Adrenal gland (tissue), 19 donors: ENCODE measurements at places on chromosomes 2 and 18. TPM values are rescaled to one million over a fixed set of nuclear protein-coding genes. Genes with fewer than 3 reads are reported as not detected.

GRCh38 chr18:47566809-47567208 is 315.3 kb upstream of the SKOR2 start:
- DNase-seq = no peak

DNA sequence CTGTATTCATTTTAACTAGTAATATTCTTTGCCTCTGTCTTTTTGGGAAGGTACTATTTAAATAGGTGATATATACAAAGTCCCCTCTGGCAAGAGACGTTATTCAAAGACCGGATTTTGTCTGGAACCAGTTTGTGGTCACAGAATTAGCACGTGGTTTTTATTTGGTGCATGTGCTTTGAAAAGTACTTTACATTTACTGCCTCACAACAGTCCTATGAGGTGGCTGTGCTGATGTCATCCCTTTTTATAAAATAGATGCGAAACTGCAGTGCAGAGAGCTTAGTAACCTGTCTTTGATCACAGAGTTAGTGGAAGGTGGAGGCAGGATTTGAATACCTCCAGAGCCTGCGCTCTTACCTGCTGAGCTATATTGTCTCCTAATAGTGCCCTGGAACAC is 4.0 kb downstream of the LPIN1 start:
- no peak for DNase-seq

DNA sequence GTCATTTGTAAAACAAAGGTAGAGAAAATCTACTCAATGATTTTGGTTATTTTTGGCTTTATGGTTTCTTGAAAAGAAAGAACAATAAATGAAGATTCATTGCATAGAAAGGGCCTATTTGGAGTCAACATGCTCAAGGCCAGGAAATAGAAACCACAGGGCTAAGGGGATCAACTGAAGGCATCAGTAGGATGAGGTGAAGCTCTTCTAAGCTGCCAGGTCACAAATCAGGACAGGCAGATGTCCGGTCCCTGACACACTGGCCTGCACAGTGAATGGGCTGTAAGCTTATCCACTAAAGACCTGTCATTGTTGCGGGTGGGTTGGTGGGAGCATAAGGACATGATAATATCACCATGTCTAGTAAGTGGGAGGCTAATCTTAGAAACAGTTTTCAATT is 31.6 kb upstream of the RNF138 start:
- no peak for DNase-seq

GRCh38 chr2:109144271-109144670 is 15.3 kb downstream of the SH3RF3 start:
- DNase-seq = no peak

DNA sequence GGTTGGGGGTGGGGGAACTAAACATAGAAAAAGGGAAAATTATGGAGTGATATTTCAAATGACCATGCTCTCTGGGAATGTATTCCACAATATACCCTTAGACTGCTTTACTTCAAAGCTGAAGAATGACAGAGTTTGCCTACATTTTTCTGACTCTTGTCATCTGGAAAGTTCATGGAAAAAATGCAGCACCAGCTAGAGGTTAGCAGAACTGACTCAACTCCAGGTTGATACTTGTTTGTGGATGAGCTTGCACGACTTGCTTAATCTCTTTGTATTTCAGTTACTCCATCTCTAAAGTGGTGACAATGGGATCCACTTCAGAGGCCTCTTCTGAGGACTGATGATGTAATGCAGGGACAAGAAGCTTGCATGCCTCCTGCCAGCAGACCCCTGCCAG is 824.0 kb upstream of the ID2 start:
- no peak for DNase-seq

- DNase-seq = no peak
Observed at GRCh38 chr2:68799140-68800026, 64.8 kb downstream of the ARHGAP25 start.

DNA sequence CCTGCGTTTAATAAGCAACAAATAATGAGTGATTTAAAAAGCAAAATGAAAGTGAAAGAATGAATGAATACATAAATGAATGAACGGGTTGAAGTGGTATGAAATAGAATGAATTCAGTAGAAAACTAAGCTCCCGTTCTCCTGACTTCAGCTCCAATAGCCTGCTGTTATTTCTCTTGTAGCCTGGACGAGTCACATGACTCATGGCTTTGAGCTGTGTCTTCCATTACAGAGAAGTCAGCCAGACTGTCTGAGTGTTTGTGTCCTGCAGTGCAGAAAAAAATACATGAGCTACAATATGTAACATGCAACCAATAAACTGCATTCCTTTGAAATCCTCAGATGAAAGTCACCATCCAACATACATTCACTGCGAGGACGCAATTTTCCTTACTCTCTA is 21.2 kb downstream of the SCG2 start:
- no peak for DNase-seq

DNA sequence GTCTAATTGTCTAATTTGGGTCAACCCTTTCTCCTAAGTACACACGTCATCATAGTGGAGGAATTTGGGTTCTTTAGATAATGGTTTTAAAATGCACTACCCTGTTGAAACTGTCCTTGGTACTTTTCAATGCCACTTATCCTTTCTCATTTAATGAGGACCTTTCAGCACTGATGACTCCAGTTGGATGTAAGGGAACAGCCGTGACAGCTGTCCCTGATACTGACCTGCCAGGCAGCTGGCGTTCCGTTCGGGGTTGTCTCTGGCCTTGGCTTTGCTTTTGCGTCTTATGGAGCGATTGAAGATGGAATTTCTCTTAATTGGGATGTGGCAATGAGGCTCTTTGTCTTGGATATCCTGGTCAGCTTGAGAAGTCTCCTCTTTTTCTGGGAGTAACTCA is 38.7 kb downstream of the NGEF start:
- DNase-seq = peak; percentile 54

DNA sequence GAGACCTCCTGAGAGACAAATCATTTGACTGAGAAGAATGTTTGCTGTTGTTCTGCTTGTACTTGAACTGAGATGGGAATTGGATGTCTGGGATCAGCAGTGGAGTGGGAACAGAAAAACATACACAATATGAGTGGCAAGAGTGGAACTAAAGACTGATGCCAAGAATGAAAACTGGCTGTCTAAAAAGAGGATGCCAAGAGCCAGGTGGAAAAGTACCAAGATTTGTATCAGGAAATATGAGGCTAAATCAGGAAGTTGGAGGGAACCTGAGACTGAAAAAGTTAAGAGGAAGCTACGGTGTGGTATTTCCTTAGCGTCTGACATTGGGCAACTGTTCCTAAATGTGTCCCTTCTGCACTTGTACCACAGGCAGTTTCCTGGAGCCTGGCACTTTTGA is 440.9 kb upstream of the CELF4 start:
- DNase-seq = no peak

DNA sequence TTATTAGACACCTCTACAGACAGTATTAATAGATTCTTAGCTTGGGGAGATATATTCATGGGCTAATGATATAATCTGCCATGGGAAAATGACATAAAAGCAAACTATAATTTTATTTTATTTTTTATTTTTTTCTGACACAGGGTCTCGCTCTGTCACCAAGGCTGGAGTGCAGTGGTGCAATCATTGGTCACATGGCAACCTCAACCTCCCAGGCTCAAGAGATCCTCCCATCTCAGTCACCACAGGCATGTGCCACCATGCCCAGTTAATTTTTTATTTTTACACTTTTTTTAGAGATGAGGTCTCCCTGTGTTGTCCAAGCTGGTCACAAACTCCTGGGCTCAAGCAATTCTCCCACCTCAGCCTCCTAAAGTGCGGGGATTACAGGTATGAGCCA is 39.3 kb downstream of the RTN4 start:
- DNase-seq = no peak

DNA sequence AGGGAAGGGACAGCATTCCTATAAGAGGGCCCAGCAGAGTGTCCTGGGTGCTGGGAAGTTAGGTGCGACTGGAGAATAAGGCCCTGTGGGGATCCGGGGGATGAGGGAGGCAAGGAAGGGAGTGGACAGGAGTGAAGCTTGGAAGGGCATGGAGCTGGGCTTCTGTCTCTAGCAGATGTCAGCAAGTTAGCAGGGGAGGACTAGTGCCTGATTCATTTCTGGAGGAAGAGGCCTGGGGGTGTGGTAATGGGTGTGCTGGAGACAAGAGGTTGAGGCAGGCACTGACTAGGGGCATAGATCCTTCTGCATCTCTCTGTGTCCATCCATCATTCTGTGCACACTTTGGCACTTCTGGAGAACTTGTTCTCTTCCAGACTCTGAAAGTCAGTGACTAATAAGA is 134.7 kb downstream of the ACOXL start:
- DNase-seq = no peak

DNA sequence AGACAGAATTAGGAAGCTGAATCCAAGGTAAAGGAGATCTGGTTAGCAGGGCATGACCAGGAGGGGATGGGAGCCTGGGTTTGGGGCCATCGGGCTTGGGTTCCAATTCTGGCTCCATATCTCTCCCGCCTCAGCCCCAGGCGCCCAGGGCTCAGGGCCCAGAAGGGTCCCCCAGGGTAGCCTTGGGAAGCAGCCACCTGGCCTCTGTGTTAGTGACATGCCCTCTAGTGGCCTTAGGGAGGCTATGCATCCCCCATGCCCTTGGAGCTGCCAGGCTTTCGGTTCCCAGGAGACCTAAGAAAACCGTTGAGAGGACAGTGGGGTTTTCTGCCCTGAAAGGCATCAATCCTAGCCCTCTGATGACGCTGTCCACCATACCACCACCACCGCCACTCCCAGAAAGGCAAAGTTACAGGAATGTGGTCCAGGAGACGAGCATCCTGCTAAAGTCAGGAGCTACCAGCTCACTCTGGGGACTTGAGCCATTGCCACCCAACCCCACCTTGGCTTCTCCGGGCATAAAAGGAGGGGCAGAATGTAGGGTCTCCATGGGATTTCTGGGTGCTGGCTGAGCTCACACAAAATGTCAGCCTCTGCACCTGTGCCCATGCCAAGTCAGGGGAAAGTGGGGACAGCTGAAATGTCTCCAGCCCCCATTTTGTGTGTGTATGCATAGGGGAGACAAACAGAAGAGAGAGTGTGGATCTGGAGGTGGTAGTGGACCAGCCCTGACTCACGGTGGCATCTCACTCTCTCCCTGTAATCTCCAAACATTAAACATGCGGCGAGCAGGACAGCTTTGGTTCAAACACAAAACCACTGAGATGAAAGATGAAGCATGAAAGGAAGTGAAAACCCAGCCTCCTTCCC is 56.5 kb downstream of the EMX1 start:
- peak; percentile 49 for DNase-seq

DNA sequence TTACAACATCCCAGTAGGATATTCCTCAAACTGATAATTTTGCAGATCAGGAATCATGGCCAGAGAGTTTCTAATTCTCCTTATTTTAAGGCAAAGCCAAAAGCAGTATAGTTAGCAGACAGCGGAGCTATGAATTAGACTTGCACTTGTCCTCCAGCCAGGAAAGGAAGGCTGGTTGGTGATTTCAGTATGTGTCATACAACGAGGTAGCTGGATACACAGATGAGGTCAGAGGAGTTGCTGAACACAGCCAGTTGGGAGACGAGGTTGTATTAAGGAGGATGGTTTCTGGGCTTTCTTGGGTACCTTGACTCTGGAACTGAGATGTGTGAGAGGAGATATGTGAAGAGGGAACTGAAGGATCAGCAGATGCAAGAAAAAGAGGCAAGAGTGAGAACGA is 185.2 kb downstream of the SOX11 start:
- no peak for DNase-seq

- no peak for DNase-seq
Observed at GRCh38 chr2:27271631-27272340, 3.4 kb upstream of the DNAJC5G start.

DNA sequence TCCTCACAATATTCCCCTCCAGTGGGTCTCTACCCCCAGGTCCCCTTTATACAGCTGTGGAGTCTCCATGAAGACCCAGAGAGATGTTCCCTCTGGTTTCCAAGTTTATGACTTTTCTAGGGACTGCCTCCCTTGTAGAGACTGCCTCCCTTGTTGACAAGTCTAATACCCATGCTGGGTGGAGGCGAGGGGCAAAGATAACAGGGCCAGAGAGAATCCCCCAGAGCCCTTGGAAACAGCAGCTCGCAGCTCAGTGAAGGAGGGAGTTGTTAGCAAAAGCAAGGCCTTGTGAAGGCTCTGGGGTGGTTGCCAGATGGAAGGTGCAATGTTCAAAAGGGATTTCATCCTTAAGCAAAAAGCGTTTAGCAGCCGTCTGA is 75.0 kb upstream of the GATA6 start:
- no peak for DNase-seq

DNA sequence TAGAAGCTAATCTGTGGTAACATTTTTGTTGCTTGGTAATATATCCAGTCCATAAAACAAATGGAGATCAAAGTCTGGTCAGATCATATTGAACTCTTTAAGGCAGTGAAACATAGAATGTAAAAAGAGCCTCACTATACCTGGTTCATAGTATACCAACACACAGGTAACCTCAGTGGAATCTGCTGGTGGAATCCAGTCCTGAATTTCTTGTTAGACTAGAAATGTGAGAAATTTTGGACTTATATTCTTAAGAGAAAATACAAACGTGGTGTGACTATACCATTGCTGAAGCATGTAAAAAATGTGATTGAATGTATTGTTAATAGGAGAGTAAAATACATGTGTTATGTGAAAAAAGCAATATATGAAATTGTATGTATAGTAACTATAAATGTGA is 46.1 kb upstream of the GRHL1 start:
- no peak for DNase-seq

DNA sequence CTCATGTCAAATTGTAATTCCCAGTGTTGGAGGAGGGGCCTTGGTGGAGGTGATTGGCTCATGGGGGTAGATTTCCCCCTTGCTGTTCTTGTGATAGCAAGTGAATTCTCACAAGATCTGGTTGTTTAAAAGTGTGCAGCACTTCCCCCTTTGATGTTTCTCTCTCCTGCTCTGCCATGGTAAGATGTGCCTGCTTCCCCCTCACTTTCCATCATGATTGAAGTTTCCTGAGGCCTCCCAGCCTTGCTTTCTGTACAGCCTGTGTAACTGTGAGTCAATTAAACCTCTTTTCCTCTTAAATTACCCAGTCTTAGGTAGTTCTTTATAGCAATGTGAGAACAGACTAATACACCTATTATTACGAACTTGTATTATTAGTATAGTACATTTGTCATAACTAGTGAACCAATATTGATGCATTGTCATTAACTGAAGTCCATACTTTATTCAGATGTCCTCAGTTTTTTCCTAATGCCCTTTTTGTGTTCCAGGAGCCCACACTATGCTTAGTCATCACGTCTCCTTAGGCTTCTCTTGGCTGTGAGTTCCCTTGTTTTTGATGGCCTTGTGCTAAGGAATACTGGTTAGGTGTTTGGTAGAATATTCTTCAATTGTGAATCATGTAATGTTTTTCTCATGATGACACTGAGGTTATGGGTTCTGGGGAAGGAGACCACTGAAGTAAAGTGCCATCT is 4.5 kb upstream of the MAP3K2 start:
- no peak for DNase-seq

Gene ACVR1C
- 1.5 TPM for total RNA-seq

Gene GPD2
- total RNA-seq = 18.2 TPM

Gene TBR1
- not detected for total RNA-seq

Gene GKN1
- total RNA-seq = 0.58 TPM

Gene HOXD4
- 18.3 TPM for total RNA-seq

Gene STRADB
- 154 TPM for total RNA-seq

Gene KCNK3
- total RNA-seq = 595 TPM

Gene FTCDNL1
- total RNA-seq = 10.7 TPM

Gene MGAT5
- 44.7 TPM for total RNA-seq

Gene CD28
- total RNA-seq = 0.72 TPM

Gene TPO
- total RNA-seq = not detected

Gene CXCR1
- 0.17 TPM for total RNA-seq

Gene RPS27A
- total RNA-seq = 493 TPM
